ENCODE measurements at places on chromosomes 1 and 21.

- no peak for DNase-seq
Measured at GRCh38 chr1:21874778-21875547, 62.1 kb downstream of the HSPG2 start.

DNA sequence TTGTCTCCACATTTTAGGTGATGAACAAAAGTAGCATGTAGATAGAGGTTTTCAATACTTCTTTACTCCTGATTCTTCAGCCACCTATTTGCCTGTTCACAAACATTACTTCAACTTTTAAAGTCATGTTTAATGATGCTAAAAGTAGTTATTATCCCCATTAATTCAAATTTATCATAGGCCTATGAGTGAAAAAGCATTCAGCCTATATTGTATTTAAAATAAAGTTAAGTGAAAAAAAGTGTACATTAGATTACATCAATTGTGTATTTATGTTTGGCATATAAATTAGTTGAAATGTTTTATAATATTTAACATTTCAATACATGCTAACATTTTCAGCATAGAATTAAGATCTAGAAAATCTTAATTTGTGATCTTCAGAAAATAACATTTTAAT lies 10.5 kb downstream of the CDKN2C start:
- no peak for DNase-seq

DNA sequence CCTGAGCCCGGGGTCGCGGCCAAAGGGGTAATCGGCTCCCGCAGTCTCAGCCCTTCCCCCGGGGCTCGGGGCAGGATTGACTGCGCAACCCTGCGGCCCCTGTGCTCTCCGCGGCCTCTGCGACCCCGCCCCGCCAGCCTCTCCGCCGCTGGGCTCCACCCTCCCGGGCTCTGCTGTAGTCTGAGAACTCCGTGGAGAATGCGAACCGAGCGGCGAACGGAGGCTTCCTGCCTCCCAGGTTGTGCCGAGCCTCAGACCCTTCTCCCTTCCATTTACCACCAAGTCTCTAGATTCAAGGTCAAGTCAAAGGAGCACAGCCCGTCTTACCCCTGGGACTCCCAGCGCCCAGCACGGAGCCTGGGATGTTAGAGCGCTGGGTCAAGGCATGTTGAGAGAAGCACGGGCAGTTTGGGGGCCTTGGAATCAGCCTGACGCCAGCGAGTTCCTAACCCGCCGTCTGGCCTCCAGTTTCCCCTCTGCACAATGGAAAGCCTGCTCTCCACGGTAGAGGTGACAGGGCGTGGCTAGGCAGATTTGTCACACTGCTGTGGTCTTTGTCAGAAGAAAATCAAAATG lies 3.0 kb downstream of the ATP2B4 start:
- DNase-seq: no peak

GRCh38 chr1:8419172-8419571 lies 101.3 kb downstream of the SLC45A1 start:
- no peak for DNase-seq

DNA sequence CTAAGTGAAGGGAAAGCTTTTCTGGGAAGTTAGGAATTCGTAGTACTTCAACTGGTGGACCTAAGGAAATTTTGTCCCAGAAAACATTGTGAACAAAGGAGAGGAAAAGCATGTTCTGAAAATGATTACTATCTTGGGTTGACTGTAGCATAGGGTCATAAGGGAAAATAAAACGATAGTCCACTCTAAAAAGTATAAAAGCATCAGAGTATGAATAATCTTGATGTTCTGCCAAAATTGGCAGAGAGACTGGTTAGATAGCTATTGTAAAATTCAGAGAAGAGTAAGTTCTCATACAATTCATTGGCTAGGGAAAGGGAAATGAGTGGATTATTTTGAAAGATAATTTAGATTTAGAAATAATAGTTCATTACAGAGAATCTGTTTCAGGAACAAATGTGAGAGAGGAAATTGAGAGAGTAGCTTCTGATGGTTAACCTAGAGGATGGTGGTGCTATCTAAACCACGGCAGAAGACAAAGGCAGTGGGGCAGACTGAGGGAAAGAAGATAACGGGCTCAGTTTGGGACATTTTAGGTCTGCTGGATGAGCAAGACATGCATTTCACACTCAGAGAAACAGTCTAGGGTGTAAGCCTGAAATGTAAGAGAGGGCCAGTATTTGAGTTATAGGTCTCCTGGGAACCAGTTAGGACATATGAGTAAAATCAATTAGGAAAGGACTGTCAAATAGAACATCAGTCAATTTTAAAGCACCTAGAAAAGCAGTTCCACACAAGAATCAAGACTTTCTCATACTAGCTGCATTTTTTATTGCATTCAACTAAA lies 799.3 kb upstream of the CXADR start:
- no peak for DNase-seq

- DNase-seq: no peak
Measured at GRCh38 chr1:15579683-15580047, 5.2 kb downstream of the AGMAT start.

- DNase-seq: no peak
Measured at GRCh38 chr1:69662321-69662720, 94.6 kb downstream of the LRRC7 start.

DNA sequence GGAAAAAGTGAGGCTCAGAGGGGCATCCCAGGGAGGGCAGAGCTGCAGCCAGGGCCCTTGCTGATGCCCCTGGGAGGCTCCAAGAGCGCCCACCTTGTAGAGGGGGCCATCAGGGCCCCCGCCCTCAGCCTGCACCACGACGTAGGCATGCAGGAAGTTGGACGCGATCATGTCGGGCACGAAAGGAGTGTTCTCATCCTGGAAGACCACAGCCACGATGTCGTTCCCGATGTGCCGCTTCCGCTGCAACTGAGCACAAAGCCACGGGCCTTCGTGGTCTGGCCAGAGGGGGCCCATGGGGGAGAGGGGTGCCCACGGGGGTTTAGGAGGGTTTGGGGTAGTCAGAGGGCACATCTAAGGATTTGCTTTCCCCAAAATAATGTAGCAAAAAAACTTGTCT lies 59.1 kb downstream of the RAP1GAP start:
- no peak for DNase-seq

DNA sequence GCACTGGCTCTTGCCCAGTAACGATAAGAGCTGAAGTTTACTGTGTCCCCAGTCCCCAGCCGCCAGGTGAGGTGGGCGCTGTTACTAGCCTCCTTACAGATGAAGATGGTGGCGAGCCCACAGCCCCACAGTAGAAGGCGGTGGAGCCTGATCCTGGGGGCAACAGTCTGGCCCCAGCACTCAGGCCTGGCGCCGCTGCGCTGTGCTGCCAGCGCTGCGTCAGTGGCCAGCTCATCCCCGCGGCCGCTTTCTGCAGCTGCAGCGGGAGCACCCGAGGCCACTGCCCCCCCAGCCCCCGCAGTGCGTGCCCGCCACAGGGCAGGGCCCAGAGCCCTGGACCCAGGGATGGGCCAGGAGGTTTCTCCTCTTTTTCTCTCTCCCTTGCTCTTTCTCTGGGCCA lies 13.3 kb downstream of the H6PD start:
- DNase-seq: no peak

GRCh38 chr1:26529405-26529654 lies 231 bp upstream of the RPS6KA1 start:
- DNase-seq: no peak

GRCh38 chr1:71687376-71687775 lies 595.0 kb downstream of the NEGR1 start:
- DNase-seq: no peak

- no peak for DNase-seq
Measured at GRCh38 chr1:147297438-147297837, 55.0 kb downstream of the CHD1L start.

DNA sequence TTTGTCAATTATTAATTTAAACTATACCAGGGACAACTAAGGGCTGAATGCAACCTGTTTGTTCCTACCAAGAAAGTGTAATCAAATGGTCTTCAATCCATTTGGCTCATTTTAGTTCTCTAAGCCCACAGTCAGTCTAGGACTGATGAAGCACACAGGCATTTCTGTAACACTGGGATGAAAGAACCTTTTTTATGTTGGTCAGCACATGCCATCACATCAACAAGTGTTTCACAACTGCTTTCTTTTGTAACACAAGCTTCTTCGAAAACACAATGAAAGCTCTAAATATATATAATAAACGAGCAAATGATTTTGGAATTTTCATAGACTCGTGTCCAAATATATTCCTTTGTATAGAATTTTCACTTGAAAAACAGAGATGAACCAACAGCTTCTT lies 28.8 kb downstream of the HEATR1 start:
- no peak for DNase-seq

DNA sequence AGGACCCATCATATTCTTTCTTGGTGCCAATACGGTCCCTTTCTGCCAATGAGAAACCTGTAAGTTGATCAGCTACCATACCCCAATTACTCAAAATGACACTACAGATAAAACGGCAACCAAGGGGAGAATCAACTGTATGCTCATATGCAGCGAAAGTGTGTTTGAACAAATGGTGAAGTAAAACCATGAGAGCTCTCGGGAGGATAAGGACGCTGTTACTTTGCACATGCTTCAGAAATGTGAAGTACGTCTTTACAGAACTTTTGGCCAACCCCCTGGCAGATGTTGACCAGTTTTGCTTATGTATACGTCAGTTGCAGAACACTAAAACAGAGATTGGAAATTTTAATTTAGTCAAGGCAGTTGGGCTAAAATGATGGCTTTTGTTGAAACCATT lies 79.6 kb downstream of the PROX1 start:
- no peak for DNase-seq

- peak; percentile 46 for DNase-seq
Measured at GRCh38 chr1:208988811-208989222, 594.7 kb upstream of the CAMK1G start.

GRCh38 chr21:21714426-21714825 lies 716.2 kb downstream of the NCAM2 start:
- peak; percentile 93 for DNase-seq

DNA sequence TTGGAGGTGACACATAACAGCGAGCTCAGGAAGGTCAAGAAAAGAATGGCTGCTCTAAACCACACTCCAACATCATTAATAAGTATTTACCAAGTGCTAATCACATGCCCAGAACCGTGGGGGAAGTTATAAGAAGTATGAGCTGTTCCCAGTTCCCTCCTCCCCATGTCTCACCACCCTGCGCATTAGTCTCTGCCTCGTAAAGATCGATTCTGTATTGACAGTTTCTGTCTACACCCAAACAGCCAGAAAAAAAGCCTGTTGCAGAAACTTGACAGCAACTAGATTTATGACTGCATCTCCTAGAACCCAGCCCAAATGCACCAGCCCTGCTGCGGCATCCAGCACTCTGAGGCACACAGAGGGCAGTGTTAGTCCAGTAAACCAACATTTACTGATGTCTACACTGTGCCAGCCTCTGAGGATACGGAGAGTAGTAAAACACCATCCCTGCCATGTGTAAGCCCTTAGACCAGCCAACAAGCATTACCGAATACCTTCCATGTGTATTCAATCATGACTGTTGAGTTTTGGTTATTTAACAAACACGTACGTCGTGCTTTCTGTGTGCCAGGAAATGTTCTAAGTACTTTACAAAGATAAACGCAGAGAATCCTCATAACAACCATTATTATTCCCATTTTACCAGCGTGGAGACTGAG lies 63.6 kb upstream of the ZBTB40 start:
- peak; percentile 25 for DNase-seq

GRCh38 chr1:228397966-228398365 lies 8.7 kb downstream of the TRIM11 start:
- DNase-seq: no peak

DNA sequence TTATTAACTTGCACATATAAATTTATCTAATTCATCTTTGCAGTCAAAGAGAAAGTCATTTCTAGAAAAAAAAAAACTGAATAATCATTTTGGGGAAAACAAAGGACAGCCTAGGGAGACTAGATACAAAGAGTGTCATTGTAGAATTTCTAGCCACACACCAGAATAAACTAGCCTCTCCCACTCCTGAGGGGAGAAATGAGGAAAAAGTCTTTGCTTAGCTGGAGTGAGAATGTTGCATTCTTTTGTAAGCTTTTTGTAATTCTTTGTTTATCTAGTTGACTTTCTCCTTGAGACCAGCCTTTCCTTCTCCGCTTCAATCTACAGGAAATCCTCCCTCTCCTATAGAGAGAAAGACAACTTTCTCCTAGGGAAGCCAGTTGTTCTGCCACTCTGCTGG lies 15.9 kb upstream of the CGN start:
- DNase-seq: no peak

DNA sequence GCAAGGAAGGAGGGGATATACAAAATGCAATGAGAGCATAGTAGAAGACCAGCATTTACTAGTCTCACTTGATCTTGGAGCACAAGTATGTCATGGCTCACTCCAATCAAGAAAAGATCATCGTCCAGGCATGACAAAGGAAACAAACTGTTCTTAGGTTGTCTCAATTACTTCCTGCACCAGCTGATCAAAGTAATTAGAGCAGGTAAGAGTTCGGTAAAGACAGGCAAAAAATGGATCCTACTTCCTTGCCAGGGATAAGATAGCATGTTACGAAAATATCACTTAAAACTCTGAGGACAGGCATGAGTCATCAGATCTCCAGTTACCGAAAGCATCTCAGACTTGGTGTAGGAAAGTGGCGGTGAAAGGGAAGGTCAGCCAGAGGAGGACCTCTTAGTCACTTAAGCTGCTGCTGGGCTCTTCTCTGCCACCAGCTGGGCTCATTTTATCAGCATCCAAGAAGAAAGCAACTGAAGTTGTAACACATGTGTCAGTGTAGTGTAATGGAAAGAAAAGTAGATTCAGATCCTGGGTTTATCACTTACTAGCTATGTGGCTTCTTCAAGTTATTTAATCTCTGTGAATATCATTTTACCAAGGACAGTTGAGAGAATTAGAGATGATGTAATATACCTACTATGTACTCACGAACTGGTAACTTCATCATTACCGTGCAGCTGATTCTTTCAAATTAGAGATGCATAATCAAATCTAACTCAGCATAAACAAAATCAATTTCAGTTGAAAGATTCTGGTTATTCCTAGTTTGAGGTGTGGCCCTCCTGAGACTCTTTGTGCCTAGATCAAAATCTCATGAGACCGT lies 46.8 kb downstream of the XCL1 start:
- no peak for DNase-seq

- no peak for DNase-seq
Measured at GRCh38 chr1:101044259-101044658, 18.7 kb upstream of the DPH5 start.

DNA sequence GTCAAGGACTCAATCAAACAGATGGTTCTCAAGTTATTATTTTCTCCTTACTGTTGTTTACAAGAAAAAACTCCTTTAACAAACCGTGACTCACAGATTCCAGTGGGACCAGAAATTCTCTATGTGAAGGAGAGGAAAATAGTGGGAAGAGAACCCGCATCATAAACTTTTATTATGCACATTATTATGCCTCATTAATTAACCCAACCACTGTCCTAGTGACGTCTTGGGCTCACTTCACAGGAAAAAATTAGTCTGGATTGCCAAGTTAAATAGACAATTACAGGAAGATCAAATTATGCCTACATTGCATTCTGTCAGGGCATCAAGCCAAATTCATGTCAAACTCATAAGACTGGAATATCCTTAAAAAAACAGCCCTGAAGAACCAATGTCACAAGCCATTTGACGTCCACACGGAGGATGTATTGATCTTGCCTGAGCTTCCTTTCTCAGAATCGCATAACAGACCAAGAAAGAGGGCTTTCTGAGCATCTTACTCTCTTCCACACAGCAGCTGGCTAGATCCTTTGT lies 347.8 kb downstream of the DUSP10 start:
- peak; percentile 91 for DNase-seq

Data from fibroblast of skin of left quadriceps (primary cell).